ENCODE measurements at places on chromosomes 11 and 22. TPM values are rescaled to one million over a fixed set of nuclear protein-coding genes. Genes with fewer than 3 reads are reported as not detected.

Gene IGF2
- 471 TPM for total RNA-seq

Gene LRRC56
- 0.30 TPM for total RNA-seq

Gene SLC17A6
- total RNA-seq, result not detected

Gene IL10RA
- 1.1 TPM for total RNA-seq

Gene ARHGAP32
- total RNA-seq, result 8.9 TPM

Gene TKFC
- total RNA-seq, result 19.7 TPM

Gene GTSE1
- total RNA-seq, result 0.29 TPM

Gene EIF4G2
- total RNA-seq, result 747 TPM

Gene DGCR6
- total RNA-seq, result 21.2 TPM

Gene OR5D18
- not detected for total RNA-seq

Gene ACRV1
- not detected for total RNA-seq

- DNase-seq, result no peak
Observed at GRCh38 chr11:73195191-73196007, 22.7 kb upstream of the P2RY2 start.

DNA sequence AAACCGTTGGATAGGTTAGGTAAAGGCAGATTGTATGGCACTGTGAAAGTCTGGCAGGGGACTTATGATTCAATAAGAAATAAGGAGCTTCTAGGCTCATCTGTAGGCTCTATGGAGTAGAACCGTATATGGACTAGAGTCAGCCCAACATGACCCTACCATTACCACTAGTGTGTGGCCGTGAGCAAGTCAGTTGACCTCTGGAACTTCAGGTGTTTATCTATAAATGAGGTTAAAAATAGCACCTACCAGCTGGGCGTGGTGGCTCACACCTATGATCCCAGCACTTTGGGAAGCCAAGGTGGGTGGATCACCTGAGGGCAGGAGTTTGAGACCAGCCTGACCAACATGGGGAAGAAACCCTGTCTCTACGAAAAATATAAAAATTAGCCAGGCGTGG, 4.4 kb downstream of the HINFP start:
- no peak for DNase-seq

DNA sequence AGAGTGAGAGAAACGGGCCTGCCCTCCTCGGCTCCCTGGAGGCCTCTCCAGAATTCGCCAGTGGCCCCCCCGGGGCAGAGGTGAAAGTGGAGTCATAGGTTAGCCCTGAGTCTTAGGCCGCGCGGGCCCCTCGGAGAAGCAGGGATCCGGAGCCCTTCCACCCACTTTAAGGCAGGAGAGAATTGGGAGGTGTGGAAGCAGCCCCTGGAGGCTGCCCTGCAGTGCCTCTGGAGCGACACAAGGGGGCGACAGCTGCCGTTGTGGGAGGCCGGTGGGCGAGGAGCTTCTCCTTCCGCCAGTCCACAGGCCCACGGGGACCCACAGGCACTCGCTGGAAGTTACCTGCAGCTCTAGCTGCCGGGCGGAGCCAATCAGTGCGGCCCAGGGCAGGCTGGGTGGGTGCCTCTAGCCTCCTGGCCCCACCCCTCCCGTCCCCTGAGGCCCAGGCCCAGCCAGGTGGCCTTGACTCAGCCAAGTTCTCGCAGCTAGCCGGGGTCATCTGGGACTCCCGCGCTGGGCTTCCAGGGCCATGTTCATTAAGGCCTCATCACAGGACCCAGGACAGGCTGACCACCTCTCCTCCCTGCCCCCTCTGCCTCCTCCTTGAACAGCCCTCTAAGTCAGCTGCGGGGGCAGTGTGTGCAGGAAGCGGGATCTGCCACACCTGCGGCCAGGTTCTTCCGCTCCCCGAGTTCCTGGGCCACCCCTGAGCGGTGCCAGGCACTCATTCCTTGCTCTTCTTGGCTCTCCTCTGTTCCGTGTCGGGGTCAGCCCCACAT, 5.0 kb downstream of the DGKZ start:
- DNase-seq, result peak; percentile 73

DNA sequence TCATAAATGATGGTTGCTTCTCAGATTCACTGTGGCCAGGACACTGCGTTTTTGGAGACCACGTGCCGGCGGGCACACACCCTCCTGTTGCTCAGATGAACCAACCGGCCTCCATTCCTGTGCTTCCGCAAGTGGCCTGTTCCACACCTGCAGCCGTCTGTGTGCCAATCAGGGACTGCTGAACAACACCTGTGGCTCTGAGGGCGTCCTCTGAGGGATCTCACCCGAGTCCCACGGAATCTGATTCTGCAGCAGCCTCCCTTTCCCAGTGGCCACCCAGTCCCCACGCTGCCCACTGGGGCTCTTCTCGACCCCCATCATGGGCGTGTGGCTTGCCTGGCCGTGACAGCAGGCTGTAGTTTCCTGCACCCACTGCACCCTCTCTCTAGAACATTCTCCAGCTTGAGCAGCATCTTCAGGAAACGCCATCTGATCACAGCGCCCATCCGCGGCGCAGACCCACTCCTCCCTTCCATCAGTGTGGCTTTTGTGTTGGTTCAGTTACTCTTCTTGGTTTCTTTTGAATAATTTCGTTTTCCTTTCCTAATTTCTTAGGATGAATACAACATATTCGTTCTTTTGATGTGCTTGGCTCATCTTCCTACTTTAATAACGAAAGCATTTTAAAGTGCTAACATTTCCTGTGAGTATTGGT, 100.3 kb upstream of the SLC22A12 start:
- DNase-seq, result no peak

DNA sequence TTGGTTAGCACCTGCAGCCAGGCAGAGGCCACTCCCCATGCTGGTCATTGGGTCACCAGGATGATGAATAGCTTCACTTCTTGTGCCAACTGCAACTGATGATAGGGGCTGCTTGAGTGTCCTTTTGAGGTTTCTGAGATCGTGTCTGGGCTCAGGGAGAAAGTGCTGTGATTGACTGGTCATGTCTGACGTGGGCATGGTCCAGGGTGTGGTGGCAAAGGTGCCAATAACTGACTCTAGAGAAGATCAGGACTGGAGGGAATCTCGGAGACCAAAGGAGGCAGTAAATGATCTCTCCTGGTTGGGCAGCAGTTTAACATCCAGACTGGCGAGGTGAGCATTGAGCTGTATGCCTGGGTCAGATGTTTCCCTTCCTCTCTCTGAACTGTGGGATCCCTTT, 10.0 kb upstream of the SLC22A6 start:
- no peak for DNase-seq

- DNase-seq, result no peak
Observed at GRCh38 chr11:47241841-47242301, 6.7 kb downstream of the ACP2 start.

DNA sequence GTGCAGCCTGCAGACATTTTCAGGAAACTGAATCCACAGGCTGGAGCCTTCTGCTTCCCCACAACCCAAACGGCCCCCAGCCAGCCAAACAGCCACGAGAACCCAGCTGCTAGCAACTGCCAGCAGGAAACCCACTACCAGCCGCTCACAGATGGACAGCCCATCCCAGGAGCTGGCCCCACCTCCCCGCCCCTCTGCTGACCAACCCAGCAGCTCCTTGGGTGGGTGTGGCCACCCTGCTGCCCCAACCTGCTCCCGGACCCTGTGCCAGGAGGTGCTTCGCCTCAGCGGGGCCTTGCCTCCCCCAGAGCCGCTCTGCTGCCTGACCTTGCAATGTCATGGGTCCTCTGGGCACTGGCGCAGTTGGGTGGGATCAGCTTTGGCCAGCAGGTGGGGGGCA, 8.2 kb upstream of the CCDC188 start:
- no peak for DNase-seq

GRCh38 chr22:21734540-21735199, 924 bp downstream of the YPEL1 start:
- no peak for DNase-seq

GRCh38 chr11:19805376-19805775, 92.7 kb downstream of the NAV2 start:
- DNase-seq, result no peak

GRCh38 chr11:75850787-75851186, 35.8 kb downstream of the UVRAG start:
- DNase-seq, result no peak

DNA sequence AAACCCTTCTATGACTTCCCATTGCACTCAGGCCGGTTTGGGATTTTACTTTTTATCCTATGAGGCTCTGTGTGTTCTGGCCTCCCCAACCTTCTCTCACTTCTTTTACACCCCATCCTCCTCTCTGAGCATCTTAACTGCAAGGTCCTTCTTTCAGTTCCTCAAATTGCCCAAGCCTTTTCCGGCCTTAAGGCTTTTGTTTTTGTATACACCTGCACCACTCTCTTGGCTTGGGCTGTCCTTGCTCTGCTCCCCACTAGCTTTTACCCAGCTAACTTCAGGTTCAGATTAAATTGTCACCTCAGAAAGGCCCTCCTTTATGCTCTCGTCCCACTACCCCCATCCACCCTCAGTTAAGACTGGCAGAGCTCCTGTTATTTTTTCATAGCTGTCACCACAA, 55.5 kb downstream of the FAM83F start:
- DNase-seq, result no peak

DNA sequence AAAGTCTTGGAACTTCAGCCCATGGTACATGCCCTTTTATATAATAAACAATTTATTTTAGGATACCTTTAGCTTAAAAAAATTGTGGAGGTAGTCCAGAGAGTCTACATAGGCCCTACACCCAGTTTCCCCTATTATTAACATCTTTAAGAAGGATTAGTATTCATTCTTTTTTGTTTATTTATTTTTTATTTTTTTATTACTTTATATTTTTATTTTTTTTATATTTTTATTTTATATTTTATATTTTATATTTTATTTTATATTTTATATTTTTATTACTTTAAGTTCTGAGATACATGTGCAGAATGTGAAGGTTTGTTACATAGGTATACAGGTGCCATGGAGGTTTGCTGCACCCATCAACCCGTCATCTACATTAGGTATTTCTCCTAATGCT, 15.9 kb upstream of the ABTB2 start:
- DNase-seq, result no peak

GRCh38 chr11:84194696-84195095, 908.5 kb upstream of the CCDC90B start:
- no peak for DNase-seq

DNA sequence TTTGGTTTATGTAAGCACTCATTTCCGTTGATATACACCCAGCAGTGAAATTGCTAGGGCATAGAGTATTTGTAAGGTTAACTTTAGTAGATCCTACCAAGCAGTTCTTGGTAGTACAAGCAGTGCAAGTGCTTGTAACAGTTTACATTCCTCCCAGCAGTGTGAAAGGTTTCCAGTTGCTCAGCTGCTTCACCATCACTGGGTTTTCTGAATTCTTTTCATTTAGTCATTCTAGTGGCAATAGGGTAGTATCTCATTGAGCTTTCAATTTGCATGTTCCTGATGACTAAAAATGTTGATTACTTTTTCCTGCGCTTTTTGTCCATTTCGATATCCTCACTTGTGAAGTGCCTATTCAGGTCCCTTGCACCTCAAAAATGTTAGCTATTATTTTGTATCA, 34.3 kb downstream of the ZNF202 start:
- no peak for DNase-seq

- peak; percentile 59 for DNase-seq
Observed at GRCh38 chr11:75350743-75351540, 519 bp downstream of the ARRB1 start.

- no peak for DNase-seq
Observed at GRCh38 chr11:5197536-5197935, 2.9 kb downstream of the OR51V1 start.

DNA sequence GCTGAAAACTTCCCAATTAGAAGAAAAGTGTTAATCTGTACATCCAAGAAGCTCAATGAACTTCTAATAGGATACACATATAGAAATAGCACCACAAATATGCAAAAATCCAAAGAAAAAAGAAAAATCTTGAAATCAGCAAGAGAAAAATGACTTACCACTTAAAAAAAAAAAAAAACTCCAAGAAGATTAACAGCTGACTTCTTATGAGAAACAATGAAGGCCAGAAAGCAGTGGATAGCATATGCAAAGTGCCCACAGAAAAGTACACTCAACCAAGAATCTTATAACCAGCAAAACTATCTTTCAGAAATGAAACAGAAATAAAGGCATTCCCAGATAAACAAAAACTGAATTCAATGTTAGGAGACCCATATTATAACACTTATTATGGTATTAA, 29.9 kb upstream of the OR5B12 start:
- DNase-seq, result no peak

DNA sequence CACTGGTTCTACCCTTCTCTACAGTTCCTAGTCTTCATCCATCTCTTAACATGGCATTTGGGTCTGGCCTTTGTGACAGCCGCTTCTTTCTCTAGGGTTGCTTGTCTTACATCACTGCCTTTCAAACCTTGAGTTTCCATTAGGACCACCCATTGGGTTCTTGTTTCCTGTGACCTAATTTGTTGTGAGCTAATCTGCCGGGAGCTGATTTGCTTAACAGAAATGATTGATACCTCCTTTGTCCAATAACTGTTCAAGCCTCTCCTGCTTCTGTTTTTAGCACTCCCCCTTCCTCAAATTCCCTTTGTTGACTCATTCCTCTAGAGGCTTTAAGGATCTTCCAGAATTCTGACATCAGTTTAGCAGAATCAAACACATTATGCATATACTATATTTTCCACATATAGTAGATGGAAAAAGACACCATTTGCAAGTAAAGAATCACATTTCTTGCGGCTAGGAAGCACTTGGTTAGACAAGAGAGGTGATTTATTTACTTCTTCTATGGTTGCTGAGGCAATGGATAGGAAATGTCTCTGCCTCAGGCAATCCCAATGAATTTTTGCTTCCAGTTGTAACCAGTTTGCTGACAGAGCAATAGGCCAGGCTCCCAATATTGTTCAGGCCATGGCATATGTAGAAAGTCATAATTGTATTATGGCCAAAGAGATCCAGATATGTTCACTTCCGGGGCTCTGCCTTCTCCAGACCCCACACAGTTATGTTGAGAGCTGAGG, 130.7 kb downstream of the SNX19 start:
- no peak for DNase-seq

DNA sequence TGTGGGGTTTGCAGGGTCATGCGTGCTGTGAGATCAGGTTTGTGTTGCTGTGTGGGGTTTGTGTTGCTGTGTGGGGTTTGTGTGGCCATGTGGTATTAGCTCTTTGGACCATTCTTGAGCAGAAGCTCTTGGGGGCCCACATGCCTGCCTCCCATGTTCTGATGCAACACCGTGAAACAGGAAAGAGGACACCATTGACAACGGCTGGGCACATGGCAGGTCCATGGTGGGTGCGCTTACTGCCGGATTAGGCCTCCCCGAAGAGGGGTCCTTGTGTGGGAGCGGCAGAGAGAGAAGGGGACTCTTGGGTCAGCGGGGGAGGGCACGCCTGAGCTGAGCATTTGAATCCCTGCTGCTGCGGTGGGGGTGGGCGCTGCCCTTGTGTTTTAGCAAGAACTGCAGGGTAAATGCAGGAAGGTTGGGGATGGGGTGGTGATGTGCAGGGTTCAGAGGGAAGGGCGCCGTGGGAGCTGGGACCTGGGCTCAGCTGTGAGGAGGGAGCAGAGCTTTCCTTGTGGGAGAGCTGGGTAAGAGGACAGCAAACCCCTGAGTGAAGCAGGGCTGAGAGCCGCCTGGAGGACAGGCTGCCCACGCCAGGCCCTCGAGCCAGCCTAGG, 361.5 kb downstream of the TBC1D22A start:
- no peak for DNase-seq

GRCh38 chr22:35476341-35476740, 64.3 kb upstream of the RASD2 start:
- no peak for DNase-seq

GRCh38 chr11:4095509-4096230, 1.1 kb downstream of the RRM1 start:
- no peak for DNase-seq
